Stimulated activated CD4-positive, alpha-beta T cell treated with anti-CD3 and anti-CD28 coated beads, Interleukin-4, amount 100 ng/mL, for 48 hours (primary cell): ENCODE measurements at places on chromosomes 7 and 10.

DNA sequence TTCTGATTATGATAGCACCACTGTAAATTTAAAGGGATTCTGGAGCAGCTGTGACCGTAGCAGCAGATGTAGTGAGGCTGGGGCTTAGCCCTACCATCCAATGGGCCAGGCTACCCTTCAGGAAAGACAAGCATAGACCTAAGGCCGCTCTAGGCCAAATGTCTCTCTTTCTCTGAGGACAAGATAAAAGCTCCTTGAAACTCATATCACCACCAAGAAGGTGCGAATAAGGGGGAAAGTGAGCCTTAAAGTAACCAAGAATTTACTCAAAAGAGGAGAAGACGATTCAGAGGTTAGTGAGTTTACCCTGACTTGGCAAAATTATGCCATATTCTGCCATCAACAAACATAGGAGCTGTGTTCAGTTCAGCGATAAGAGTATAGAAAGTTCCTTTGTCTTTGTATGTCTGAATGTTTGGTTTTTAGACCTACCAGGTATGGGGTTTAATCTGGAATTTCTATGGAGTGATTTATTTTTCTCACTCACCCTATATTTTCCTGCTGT, 79.8 kb downstream of the PFKFB3 start:
- no peak for DNase-seq

DNA sequence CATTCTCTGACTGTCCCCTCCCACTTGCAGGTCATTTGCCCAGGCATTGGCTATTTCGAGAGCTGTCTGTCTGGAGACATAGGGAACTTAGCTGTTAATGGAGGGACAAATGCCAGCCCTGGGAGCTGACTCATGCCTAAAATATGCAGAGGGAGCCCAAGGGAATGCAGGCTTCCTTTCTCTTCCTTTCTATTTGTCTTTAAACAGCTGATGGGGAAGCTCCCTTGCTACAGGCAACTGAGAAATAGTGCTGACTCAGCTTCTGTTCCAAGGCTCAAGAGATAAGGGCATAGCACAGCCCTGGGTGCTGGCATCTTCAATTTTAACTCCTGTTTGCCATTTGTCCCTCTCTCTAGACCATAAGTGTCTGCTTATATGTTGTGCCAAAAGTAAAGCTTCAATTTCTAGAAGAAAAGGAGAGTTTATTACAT, 82.7 kb upstream of the C1GALT1 start:
- DNase-seq, result no peak

DNA sequence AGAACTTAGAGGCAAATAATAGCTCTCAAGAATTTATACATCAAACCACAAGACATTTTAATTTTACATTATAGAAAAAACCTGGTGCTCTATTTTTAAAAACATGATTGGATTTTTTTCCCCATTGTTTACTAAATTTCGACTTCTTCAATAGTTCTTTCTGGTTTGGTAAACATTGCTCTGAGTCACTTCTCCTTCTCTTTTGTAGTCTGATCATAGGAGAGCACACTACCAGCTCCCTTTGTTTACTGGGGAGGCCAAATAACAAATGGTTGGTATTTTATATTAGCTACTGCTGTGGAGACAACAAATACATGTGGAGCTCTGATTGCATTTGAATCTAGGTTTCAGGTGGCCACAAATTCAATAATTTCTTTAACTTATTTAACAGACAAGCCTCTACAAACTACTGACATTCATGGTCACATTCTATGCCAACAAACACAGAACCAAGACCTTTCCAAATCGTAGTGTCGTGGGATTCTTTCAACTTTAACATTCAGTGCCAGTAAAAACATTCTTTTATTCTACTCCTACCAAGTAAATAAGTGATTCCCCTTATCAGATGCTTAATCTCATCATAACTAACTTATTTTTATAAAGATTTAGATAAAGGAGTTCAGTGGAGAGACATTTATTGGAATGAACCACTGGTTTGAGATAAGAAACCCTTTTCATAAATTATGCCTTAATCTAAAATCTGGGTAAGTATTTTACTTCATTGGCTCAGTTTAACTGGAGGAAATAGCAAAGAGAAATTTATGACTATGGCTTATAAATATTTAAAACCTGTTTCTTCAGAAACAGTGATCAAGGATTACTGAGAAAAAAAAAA, 17.7 kb upstream of the FXYD4 start:
- DNase-seq, result no peak

DNA sequence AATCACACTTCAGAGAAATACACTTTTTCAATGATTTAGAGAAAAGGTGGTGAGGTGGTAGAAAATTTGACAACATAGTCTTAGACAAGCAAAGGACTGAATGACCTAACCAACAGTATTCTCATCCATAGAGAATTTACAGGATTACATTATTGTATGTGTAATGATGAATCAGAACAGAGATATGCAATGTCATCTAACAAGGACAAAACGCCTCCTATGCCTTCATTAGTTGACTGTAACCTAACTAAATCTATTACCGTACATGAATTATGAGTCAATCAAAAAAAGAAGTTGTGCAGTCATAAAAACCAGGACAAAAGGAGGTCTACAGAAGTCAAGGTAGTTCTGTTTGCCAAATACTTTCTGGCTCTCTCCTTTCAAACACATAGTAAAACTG, 66.5 kb downstream of the RAB11FIP2 start:
- no peak for DNase-seq

- no peak for DNase-seq
Observed at GRCh38 chr10:86461963-86462804, 59.4 kb downstream of the WAPL start.

DNA sequence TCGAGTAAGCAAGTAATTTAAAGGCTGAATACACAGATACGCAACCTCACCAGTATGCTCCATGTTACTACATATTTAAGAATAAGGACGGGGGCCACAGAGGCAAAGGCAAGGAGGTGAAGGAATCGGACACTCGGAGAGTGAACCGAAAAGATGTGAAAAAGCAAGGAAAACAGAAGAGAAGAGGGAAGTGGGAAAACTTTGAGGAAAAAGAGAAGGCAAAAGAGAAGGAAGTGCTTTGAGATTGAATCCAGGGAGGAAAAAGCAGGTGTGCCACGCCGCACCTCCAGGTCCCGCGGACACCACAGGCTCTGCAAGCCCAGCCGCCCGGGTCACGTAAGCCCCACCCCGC, 367 bp upstream of the AVL9 start:
- no peak for DNase-seq

DNA sequence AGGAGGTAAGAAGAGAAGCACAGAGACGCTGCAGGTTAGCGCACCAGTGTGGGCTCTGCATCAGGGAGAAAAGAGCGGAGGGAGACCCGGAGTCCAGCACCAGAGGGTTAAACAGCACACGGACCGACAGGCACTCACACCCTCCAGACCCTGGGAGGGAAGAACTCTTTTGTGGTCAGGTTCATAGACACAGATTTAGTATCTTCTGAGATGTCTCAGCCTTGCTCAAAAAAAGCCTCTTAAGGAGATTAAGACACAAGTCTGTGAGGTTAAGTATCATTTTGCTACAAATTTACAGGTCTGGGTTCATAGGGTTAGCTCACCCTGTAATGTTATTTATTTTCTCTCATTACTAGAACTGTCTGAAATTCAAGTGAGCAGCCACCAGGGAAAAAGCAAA, 16.8 kb upstream of the NDST2 start:
- no peak for DNase-seq

DNA sequence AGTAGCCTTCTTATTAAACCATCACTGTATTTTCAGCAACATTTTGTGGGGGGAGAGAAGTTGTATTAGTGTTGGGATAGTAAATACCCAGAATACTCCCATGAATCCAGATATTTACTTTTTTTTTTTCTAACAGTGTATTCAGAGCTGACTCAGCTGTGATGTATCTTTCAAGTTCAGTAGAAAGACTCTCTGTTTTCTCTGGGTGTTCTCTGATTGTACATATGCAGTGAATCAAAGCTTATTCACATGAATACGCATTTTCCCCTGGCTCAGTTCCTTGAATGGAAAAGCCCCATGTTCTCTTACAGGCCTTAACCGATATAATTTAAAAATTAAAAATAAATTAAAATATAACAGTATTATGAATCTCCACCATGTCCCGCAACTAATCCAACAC, 1.3 kb downstream of the TFPI2 start:
- DNase-seq, result no peak

DNA sequence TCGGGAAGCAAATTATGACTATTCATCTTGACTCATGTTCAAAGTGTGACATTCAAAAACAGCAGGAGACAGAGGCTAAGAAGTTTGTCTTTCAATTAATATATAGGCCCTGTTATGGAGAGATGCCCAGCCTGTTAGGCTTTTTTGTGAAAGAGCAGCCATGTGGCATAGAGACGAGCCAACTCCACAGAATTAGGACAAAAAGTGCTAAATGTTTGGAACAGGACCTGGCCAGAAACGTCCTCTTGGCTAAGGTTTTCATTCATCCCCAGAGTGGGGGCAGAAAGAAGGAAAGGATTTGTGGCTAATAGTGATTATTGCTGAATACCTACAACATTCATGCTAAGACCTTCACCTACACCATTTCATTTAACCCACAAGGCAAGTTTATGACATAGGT, 324.7 kb upstream of the NPVF start:
- no peak for DNase-seq
